ENCODE measurements at places on chromosomes 7 and 10.

DNA sequence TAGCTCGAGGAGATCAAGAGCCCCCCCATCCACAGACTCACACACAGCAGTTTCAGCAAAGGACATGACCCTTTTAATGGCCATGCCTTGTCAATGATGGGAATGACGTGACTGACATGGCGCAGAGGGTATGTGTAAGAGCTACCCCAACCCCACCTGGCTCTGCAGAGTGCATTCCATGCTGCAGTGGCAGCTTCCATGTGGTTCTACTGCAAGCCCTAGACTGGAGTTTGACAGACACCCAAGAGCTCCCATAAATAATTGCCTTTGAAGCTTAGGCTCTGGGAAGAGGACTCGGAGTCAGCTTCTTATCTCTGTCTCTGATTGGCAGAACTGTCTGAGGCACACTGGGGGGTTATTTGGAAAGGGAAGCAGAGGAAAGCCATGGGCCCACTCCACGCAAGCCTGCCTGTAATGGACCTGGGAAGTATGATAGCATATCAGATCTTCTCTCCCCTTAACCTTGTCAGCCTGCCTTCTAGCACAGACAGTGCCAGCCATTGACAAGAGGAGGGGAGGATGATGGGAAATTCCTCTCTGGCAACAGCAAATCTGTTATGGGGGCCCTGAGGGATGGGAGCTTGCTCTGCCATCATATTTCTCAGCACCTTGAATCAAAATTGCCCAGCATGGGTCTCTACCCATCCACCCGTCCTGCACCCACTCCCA lies 478.5 kb upstream of the PODXL start:
- DNase-seq, result no peak

DNA sequence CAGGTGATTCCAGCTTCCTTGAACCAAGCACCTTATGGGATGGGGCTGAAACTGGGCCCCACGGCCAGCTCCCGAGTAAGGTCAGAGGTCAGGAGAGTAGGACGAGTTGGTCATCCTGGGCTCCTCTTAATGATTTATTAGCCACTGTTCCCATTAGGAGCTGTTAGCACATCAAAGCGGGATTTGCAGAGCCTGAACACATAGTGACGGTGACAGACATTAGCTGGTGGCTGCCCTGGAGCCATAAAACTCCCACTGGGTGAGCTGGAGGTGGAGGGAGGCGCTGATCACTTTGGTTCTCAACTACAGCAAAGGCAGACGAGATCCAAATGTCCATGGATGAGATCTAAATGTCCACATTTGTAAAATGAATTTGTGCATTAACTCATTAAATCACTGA lies 48.1 kb downstream of the COL13A1 start:
- no peak for DNase-seq

DNA sequence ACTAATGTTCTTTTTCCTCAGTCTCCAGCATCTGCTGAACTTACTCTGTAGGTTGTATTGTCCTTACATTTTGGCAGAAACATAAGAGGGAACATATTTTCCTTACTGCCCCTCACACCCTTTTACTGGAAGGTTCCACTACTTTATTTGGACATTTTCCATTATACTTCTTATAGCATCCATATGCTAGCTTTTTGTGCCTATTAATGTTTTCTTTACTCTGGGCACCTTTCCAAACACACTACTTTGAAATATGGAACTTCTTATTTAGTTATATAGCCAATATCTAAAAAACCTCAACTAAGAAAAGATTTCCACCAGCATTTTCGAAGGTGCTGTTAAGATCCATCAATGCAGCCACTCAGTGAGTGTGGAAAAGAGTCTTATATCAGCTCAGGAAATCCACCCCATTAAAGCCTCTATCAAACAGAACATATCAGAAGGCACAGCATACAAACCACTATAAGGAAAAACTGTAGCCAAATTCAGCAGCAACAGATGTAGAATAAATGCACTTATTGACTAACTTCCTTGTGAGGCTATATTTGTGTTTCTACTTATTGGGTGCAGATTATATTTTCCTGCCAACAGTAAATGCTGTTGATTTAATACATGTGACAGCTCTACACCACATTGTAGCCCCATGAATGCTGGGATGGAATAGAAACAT lies 272.5 kb upstream of the SEMA3E start:
- DNase-seq, result no peak

GRCh38 chr10:120272350-120272749 lies 184.7 kb upstream of the PLPP4 start:
- no peak for DNase-seq

- no peak for DNase-seq
Measured at GRCh38 chr7:95251966-95252365, 72.4 kb downstream of the PON1 start.

DNA sequence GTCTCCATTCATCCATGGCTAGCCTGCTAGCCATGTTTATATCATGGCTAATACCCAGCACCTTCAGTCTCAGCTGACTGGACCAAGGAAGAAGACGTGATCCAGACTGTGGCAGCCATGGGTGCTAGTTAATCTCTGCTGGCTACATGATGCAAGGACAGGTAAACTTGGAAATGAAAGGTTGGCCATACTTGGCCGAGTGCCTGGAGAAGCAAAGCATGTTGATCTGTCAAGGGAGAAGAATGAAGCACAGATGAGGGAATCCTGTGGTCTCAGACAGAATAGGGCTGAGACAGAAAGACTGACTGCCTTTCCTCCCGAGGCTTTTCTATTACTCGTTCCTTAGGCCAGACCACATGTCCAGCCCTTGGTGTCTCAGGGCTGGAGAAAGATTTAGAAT lies 41.1 kb downstream of the CPVL start:
- no peak for DNase-seq

GRCh38 chr7:73572767-73573186 lies 5.6 kb downstream of the TBL2 start:
- no peak for DNase-seq

DNA sequence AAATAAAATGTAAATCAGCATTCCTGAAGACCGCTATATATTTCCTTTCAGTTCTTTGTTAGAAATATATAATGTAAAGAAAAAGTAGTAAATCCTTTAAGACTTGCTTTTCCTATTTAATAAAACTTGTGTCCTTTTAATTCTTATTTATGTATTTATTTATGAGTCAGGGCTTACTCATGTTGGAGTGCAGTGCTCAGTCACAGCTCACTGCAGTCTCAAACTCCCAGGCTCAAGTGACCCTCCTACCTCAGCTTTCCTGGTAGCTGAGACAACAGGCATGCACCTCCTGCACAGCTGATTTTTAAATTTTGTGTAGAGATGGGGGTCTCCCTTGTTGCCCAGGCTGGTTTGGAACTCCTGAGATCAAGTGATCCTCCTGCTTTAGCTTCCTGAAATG lies 724.5 kb downstream of the ANKRD7 start:
- no peak for DNase-seq

DNA sequence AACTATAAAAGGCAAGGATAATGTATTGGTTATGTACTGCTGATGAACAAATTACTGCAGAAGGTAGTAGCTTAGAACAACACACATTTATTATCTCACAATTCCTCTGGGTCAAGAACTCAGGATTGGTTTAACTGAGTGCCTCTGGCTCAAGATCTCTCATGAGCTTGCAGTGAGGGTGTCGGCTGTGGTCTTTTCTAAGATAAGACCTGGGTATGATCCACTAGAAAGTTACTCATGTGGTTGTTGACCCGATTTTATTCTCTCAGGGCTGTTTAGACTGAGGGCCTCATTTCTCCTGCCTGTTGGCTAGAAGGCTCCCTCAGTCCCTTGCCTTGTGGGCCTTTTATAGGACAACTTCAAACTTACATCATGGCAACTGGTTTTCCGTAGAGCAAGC lies 86.7 kb downstream of the VWDE start:
- no peak for DNase-seq

GRCh38 chr10:69479240-69480067 lies 28.2 kb downstream of the TSPAN15 start:
- no peak for DNase-seq

DNA sequence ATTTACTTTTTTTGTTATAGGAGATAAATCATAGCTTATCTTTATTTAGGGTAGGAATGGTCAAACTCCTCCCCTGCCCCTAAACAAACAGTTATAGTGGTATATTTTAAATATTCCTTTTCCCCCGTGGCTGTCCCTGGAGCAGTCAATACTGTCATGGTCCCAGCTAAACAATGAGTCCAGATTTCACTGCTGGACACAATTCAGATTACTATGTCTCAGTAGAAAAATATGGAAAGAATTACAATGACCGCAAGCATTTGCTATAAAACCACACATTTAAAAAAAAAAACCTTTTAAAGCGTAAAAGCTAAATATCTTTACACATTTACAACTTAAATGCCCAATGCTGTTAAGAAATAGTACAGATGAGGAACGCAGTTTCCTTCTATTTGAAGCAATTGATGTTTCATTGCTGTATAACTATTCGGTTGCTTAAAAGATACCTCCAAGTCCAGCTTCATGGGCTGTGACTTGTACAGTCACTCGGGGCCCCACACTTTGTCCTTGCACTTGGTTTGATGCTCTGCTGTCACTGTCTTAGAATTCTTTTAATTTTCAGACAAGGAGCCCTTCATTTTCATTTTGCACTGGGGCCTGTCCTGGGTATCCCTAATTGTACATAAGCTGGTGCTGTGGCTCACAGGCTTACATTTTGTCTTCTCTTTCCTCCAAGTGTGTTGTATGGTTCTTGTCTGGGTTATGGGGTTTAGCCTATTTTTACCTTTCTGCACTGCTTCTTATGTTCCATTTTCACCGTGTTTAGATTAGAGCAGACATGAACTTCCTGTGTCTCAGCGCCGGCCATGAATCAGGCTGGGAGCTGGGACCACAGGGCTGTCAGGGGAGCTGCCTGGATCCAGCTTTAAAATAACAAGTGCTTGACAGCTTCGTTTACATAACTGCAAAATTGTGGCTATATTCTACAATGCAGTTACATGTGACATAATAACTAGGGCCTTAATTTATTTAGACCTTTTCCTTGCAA lies 530.2 kb upstream of the FZD8 start:
- peak; percentile 53 for DNase-seq
